ENCODE measurements at places on chromosomes 6 and 20. TPM values are rescaled to one million over a fixed set of nuclear protein-coding genes. Genes with fewer than 3 reads are reported as not detected.

DNA sequence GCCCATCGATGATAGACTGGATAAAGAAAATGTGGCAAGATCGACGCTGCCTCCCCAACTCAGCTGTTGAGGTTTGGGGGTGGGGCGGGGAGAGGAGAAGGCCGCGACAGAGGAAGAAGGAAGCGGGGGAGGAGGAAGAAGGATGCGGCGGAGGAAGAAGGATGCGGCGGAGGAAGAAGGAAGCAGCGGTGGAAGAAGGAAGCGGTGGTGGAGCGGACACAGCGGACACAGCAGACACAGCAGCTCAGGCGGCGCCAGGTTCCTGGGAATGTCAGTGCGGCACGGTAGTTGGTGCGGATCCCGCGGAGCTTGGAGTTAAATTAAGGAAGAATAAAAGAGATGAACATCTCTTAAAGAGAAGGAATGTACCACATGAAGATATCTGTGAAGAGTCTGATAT is 163.9 kb upstream of the NT5E start:
- no peak for DNase-seq

DNA sequence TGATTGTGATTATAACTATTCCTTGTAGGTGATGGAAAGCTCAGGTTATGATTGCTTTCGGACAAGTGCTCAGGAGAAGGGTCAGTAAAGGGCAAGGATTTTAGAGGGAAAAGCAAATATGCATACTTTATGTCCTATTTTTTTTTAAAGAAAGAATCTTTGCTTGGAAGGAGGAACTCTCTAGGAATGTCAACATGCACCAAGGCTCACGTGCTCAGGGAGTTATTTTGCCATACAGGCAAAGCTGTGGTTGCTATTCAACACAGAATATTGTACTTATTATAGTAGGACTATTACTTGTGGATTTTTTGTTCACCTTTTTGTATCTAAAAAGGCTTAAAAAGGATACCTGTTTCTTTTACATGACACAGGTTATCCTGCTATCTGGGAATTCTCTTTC is 3.0 kb upstream of the TSPYL1 start:
- DNase-seq, result no peak

- peak; percentile 89 for DNase-seq
Measured at GRCh38 chr20:38126932-38127621, 38.0 kb downstream of the TGM2 start.

MYH7B gene
- 0.05 TPM for total RNA-seq

DNA sequence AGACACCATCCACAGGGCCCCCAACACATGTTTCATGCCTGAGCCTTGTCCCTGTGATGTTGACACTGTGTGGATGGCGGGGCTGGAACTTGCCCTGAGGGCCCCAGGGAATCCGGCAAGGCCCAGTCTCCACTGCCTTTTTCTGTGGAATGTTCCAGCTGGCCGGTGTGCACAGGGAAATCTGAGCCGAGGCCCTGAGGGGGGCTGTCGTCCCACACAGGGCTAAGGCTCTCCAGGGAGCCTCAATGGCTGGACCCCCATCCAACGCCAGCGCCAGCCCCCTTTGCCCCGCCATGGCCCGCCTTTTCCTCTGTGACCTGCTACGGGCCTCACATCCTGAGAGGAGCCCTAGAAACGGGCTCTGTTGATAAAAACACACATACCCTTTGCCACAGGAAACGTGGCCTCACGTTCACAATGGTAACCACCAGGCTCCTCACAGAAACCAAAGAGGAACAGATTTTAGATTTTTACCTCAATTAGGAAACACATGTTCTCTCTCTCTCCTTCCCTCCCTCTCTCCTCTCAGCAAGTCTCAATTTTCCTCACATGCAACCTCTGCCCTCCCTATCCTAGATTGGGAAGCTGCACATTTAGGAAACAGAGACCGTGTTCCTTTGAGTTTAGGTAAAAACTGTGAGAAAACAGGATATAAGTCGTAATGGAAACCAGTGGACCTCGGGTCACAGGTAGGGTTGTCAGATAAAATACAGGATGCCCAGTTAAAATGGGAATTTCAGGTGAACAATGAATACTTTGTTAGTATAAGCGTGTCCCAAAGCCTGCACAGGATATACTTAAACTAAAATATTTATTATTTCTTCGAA is 13.7 kb upstream of the ZNF831 start:
- DNase-seq, result no peak
